H54 (cell line): ENCODE measurements at places on chromosomes 1 and 21.
A peak's percentile ranks its signal among the peaks of the same experiment; 100 is the strongest.

- DNase-seq, result no peak
Observed at GRCh38 chr21:45570071-45570470, 27.8 kb upstream of the SLC19A1 start.

DNA sequence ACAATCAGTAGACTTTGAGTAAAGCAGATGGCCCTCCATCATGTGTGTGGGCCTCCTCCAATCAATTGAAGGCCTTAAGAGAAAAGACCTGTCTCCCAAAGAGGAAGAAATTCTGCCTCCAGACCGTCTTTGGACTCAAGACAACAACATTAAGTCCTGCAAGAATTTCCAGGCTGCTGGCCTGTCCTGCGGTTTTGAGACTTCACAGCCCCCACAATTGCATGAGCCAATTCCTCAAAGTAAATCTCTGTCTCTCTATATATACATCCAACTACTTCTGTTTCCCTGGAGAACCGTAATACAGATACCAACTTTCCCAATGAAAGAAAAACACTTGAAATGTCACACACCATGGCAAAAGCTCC lies 16.4 kb downstream of the REG4 start:
- no peak for DNase-seq

- peak; percentile 5 for DNase-seq
Observed at GRCh38 chr1:12314333-12314903, 84.6 kb downstream of the VPS13D start.

DNA sequence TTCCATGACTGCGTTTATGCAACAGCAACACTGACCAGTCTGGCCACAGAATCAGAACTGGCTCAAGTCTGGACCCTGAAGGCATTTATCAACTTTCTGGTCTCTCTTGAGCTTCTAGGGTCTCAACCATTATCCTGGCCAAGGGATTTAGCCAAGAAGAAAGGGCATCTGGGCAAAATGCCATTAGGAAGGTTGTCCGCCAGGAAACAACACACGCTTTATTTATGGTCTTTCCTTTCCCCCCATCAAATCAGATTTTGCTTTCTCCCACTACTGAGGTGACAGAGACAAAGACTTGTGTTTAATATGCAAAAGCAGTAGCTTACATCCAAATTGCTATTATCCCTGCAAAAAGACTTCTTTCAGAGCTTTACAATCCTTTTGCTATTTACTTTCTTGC lies 81.6 kb upstream of the PPP2R5A start:
- no peak for DNase-seq

- DNase-seq, result no peak
Observed at GRCh38 chr1:101175466-101175865, 61.4 kb upstream of the S1PR1 start.

GRCh38 chr1:10471411-10472219 lies 714 bp downstream of the DFFA start:
- no peak for DNase-seq

DNA sequence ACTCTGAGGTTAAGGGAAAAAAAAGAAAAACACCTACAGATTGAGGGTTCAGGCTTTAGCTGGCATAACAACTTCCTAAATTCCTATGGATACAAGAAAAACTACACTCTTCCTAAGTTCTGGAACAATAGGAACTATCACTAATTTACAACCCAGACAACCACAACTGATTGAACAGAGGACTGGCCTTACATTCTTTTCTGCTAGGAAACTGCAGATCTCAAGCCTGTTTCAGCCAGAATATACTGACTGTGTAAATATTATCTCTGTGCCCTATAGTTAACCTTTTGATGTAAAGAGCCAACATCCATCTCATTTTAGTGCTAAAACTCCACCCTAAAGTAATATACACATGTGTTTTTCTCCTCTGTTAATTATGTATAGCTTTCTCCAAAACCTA lies 1186.5 kb upstream of the TMPRSS15 start:
- no peak for DNase-seq

DNA sequence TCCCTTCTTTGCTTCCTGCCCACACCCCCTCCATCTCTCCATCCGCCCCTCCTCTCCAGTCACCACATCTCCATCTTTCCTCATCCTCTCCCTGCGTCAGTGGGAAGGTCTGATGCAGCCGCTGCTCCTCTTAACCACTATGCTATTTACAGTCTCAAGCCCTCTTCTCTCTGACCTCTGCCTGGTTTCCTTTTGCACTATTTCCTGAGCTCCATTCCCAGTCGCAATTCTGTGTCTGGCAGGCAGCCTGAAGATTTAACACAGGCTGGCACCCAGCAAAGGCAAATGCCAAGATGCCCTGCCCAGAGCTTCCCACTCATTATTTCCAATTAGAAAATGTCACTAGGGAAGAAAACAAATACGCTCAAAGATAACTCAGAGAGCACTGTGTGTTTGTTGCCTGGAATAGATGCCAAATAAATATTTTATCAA lies 89.6 kb upstream of the LPGAT1 start:
- DNase-seq, result no peak

GRCh38 chr1:27980216-27980845 lies 20.6 kb downstream of the XKR8 start:
- DNase-seq, result no peak

DNA sequence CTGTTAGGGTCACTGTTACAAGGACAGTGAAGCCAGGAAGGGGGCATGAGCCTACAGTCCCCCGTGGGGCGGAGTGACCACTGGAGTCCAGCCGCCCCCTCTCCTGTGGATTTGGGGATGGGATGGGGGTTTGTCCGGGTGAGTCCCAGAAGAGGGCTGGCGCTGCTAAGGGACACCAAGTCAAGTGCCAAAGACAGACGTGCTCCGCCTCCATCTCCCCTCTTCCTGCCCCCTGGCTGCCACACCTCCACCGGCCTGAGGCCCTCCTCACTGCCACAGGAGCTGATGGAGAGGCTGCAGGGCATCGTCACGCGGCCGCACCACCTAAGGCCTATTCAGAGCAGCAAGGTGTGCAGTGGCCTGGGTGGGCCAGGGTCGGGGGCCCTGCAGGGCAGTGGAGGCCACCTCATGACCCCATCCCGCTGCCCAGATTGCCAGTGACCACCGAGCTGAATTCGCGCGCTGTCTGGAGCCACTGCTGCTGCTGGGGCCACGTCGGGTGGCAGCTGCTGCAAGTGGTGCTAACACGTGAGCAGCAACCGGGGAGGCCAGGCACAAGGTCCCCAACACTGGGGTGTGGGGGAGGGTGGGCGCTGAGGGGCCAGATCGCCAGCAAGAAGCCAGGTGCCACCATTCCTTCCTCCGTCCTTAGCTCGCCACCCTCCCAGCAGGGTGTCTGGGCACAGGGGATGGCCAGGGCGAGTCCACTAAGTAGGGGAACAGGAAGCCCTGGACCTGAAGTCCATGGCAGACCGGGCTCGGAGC lies 4.9 kb downstream of the RNF207 start:
- no peak for DNase-seq

DNA sequence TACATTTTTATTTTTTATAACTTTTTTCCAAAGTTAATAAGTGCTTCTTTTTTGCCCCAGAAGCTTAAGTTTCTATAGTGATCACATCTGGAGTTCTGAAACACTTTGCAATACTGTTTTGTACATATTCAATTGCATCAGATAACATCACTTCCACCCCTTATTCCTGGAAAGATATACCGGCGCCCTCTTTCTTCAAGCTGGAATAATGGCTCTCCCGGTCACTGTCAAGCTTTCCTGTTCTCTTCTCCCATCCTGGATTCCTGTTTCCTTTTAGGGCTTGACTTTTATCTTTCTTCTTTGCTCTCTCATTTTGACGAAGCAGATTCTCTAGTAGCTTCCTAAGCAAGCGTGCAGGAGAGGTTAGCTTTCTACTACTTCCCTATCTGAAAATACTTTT lies 1866.8 kb downstream of the MRPL39 start:
- DNase-seq, result no peak

- DNase-seq, result no peak
Observed at GRCh38 chr1:155010211-155010918, 7.8 kb downstream of the ZBTB7B start.

DNA sequence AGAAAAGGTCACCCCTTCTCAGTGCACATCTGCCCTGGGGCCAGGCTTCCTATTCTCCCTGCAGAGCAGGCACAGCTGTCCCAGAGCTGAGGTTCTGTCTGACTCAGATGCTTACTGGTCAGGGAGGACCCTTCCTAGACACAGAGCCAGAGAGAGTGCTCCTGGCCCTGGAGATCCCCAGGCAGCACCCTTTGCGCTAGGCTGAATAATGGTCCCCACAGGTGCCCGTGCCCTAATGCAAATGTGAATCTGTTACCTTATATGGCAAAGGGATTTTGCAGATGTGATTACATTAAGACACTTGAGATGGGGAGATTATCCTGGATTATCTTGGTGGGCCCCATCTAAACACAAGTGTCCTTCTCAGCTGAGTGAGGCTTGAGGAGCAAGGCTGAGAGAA lies 2.6 kb upstream of the TNNI1 start:
- no peak for DNase-seq

DNA sequence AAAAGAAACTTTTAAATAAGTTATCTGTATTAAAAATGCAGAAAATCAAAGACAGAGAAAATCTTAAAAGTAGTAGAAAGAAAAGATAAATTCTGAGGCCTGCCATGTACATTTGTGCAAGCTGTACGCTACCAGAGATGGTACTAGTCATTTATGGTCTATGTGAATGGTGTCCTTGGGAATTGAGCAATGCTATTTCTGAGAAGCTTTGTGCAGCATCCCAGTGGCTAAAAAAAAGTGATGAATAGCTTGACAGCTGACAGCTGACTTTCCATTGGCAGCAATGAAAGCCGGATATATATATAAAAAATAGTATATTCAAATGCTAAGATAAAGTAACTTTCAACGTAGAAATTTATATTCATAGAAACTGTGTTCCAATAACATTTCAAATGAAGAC lies 58.8 kb upstream of the KCTD3 start:
- DNase-seq, result no peak

- no peak for DNase-seq
Observed at GRCh38 chr1:31396633-31397351, 16.2 kb upstream of the SERINC2 start.

DNA sequence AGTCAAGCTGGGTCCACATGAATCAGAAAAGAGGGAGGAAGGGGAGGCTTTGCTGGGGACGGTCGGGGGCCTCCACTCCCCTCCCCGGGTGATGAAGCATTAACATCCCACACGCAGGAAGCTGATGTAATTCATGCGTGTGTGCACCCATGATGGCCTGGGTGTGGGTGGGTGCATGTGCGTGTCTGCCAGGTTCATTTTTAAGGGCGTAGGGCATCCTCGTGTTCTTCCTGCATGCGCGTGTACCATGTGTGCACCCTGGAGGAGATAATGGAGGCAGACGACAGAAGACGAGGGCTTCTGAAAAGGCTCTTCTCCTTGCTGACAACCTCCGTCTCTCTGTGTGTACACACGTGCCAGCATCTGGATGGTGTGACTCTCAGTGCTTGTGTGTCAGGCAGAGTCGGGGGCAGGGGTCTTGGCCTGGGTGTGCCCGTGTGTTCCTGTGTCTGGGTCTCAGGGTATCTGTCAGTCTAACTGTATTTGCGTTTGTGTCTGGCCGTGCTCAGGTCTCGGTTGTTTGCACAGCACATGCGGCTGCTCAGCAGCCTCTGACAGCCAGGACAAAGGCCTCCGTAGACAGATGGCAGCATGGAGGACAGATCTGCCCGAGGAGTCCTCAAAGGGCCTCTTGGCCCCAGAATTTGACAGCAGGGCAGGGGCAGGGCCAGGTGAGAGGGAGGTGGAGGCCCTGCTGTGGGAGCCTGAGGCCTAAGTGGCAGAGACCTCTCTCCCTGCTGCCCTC lies 2.4 kb downstream of the RAP1GAP start:
- no peak for DNase-seq

DNA sequence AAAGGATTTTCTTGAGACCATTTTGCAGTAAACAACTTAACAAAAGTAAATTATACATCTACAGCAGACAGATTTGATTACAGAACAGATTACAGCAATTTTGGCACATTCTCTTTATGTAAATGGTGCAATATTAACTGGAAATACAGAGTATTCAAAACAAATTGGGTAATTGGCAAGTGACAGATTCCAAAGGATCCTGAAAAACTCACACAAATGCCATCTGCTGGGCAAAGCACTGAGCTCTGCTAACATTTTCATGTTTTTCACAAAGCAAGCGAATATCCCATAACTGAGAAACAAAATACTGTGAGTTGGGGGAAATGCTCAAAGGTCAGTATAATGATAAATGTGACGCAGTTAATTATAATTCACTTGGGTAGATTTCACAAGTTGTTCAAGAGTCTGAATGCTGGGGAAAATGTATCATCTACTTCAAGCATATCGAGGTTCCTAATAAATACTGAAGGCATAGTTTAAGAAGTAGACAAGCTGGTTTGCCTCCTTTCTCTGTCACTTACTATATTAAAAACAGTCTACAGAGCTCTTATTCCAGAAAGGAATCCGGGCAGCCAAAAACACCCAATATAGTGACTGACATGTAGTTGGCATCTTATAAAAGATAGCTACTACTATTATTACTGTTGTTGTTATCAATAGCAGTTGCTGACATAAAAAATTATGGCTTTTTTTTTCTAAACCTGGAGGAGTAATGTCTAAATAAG lies 75.8 kb upstream of the SDC3 start:
- no peak for DNase-seq

DNA sequence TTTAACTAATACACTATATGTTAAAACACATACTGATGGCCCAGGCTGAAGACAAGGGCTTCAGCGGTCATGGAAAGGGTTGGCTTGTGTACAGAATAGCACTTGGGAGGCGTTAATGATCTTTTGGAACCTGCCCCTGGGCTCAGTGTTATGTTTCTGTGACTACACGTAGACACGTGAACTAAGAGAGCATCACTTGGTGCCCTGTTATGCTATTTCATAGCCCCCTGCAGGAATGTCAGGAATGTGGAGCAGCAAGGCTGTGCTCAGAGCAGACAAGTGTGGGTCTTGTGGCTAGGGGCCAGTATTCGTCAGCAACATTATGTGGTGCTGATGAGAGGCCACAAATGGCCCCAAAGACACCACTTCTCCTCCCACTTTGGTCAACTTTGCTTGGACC lies 132.4 kb downstream of the MAP3K21 start:
- DNase-seq, result no peak

- peak; percentile 25 for DNase-seq
Observed at GRCh38 chr1:159000625-159001024, 9.1 kb upstream of the IFI16 start.

DNA sequence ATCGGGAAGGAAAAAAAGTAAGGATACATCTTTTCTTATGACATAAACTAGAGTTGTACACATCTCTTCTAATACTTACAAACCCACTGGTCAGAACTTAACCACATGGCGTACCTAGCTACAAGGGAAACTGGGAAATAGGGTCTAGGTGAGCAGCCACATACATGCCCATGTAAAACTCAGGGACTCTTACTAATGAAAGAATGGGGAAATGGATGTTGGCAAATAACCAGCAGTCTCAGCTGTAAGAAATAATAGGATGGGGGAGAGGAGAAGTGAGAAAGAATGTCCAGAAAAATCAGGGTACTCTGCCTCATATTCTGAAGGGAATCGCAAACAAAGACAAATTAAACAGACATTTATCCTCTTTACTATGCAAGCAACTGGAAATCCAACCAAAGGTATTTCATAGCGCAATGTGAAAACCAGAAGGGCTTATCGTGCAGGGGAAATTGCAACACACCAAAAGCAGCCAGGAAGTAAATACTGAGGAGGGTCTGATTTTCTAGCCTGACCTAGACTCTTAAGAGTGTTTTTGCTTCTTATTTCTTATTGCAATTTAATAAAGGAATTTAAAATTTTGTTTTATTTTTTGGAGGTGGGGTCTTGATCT lies 17.5 kb downstream of the GTF2B start:
- DNase-seq, result no peak
